Uterus (tissue), 4 donors: ENCODE measurements at places on chromosomes 2 and 18. TPM values are rescaled to one million over a fixed set of nuclear protein-coding genes. Genes with fewer than 3 reads are reported as not detected.
A peak's percentile ranks its signal among the peaks of the same experiment; 100 is the strongest.

DNA sequence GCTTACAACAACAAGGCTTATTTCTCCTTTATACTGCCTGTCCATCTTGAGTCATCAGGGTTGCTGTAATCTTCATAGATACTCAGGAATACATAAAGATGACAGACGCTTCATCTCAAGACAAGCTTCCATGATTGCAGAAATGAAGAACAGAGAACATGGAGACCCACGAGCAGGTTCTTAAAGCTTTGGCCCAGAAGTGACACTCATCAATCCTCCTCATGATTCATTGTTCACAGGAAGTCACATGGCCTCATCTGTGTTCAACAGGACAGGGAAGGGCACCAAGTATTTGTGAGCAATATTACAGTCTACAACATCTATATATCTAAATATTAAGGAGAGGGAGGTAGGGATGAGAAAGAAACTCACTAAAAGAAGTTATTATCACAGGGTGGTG is 36.5 kb upstream of the PGAP1 start:
- no peak overlapping the region for H3K27ac ChIP-seq
- no peak for DNase-seq

- no peak overlapping the region for H3K4me3 ChIP-seq
- H3K36me3 ChIP-seq, result no peaks in the 10 kb centered on the region
- no peaks in the 10 kb centered on the region for H3K27me3 ChIP-seq
- H3K27ac ChIP-seq, result no peak overlapping the region
These were observed 182.2 kb upstream of the NRP2 start for GRCh38 chr2:205500065-205500464.

GRCh38 chr2:26585966-26586365 is 55.2 kb downstream of the CIB4 start:
- no peak for DNase-seq
- H3K4me3 ChIP-seq, result no peak overlapping the region
- H3K4me1 ChIP-seq, result no peaks in the 10 kb centered on the region
- H3K27me3 ChIP-seq, result no peaks in the 10 kb centered on the region

Gene SMARCAL1
- 11.0 TPM for total RNA-seq

- DNase-seq, result no peak
- H3K4me3 ChIP-seq, result no peak overlapping the region
- no peak overlapping the region for H3K27ac ChIP-seq
- no peaks in the 10 kb centered on the region for H3K27me3 ChIP-seq
These were observed 325.0 kb upstream of the PKDCC start for GRCh38 chr2:41722668-41723369.

DNA sequence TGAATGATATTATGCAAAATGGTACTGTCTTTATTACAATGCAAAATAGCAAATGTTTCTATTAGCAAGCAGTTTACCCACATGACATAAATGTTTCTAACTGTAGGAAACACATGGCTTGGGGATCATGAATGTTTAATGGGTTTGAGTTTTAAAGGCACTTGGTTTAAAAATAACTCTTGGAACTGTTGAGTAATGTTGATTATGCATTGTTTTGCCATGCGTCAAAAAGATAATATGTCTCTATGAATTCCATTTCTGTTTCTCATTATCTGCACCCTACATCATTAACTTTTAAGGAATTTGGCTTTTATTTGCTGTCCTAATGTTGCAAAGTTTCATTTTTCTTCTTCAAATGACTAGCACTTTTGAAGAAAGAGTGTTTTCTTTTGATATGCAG is 1355.5 kb downstream of the SUCLG1 start:
- H3K4me3 ChIP-seq, result no peak overlapping the region
- no peaks in the 10 kb centered on the region for H3K27me3 ChIP-seq
- no peaks in the 10 kb centered on the region for H3K4me1 ChIP-seq
- no peak for DNase-seq
- H3K27ac ChIP-seq, result no peak overlapping the region

- H3K4me1 ChIP-seq, result no peaks in the 10 kb centered on the region
- no peak overlapping the region for H3K4me3 ChIP-seq
- H3K36me3 ChIP-seq, result no peaks in the 10 kb centered on the region
- no peaks in the 10 kb centered on the region for H3K27me3 ChIP-seq
These were observed 129.3 kb downstream of the EXOC6B start for GRCh38 chr2:72696559-72696958.

DNA sequence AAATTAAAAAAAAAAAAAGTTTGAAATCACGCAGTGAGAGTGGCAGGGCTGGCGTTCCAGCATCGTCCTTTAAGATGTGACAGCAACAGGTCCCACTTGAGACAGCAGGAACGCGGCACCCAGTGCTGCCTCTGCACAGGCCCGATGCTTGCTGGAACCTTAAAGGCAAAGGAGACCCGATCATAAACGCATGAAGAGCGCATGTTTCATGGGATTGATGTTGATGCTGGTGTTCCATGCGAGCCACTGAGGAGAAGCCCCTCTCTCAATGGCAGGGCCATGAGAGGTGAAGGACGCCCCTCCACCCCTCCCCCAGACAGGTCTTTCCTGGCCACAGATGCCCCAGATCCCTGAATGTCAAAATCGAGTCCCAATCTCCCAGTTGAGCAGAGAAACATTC is 17.9 kb upstream of the ALPI start:
- H3K4me3 ChIP-seq, result no peak overlapping the region
- no peak overlapping the region for H3K27ac ChIP-seq
- no peaks in the 10 kb centered on the region for H3K36me3 ChIP-seq

- DNase-seq, result no peak
- H3K27ac ChIP-seq, result no peak overlapping the region
- H3K36me3 ChIP-seq, result no peaks in the 10 kb centered on the region
- no peaks in the 10 kb centered on the region for H3K4me1 ChIP-seq
- no peaks in the 10 kb centered on the region for H3K27me3 ChIP-seq
These were observed 16.2 kb downstream of the INPP4A start for GRCh38 chr2:98460573-98461497.

Gene ADAM23
- total RNA-seq, result 1.2 TPM

- H3K36me3 ChIP-seq, result no peaks in the 10 kb centered on the region
- H3K4me1 ChIP-seq, result no peaks in the 10 kb centered on the region
- no peak for DNase-seq
These were observed 6.1 kb downstream of the KYNU start for GRCh38 chr2:142883526-142883925.

DNA sequence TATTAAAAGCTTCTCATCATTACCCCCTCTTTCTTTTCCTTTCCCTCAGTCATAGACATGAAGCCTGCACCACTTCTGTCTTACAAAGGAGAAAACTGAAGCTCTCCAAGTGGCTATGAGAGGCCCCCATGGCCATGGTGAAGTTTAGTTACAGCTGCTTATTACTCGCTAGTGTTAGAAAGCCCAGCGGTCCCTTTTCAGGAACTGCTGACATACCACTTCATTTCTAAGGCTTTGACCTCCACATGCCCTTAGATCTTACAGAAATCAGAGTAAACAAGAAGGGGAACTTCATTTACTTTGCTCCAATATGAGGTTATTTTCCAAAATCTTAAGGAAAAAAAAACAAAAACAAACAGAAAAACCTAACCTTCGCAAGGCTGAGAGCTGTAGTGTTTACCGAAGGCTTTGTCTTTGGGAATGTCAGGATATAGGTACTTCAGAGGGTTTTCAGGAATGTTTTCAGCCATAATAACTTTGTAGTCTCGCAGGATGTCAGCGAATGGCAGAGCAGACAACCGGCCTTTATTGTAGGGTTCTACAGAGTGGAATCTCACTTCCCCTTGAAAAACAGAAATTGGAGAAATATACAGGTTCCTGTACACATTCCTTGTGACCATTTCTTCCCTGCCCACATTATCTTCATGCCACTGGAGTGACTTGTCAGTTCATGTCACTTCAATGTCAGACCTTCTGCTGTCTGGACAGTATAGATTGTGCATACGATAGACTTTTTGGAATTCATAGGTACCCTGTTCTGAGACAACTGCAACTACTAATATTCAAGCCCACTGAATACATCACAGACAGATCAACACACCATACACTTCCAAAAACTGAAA is 18.8 kb upstream of the STAT1 start:
- H3K27ac ChIP-seq, result no peak overlapping the region
- no peak for DNase-seq
- no peaks in the 10 kb centered on the region for H3K27me3 ChIP-seq
- H3K36me3 ChIP-seq, result no peaks in the 10 kb centered on the region

Gene C2orf42
- total RNA-seq, result 45.7 TPM

- no peaks in the 10 kb centered on the region for H3K36me3 ChIP-seq
- peaks cover 16% of the 10 kb centered on the region for H3K4me1 ChIP-seq
- DNase-seq, result no peak
- H3K27ac ChIP-seq, result no peak overlapping the region
- H3K27me3 ChIP-seq, result no peaks in the 10 kb centered on the region
- no peak overlapping the region for H3K4me3 ChIP-seq
These were observed 56.9 kb downstream of the MFSD6 start for GRCh38 chr2:190465060-190465459.

- H3K4me1 ChIP-seq, result no peaks in the 10 kb centered on the region
- H3K27ac ChIP-seq, result no peak overlapping the region
- no peak overlapping the region for H3K4me3 ChIP-seq
- DNase-seq, result no peak
These were observed 584.3 kb downstream of the FBXO15 start for GRCh38 chr18:73563345-73563744.

- peaks cover 10% of the 10 kb centered on the region for H3K4me1 ChIP-seq
- no peak overlapping the region for H3K4me3 ChIP-seq
- DNase-seq, result no peak
- H3K27me3 ChIP-seq, result no peaks in the 10 kb centered on the region
These were observed 55.3 kb upstream of the RMDN2 start for GRCh38 chr2:37869771-37870170.

- no peak for DNase-seq
- no peak overlapping the region for H3K27ac ChIP-seq
- H3K4me1 ChIP-seq, result no peaks in the 10 kb centered on the region
- no peaks in the 10 kb centered on the region for H3K27me3 ChIP-seq
These were observed 314.0 kb upstream of the ID2 start for GRCh38 chr2:8367833-8368232.

Gene YWHAQ
- 155 TPM for total RNA-seq

- no peaks in the 10 kb centered on the region for H3K4me1 ChIP-seq
- H3K27ac ChIP-seq, result no peak overlapping the region
- H3K27me3 ChIP-seq, result no peaks in the 10 kb centered on the region
- H3K36me3 ChIP-seq, result no peaks in the 10 kb centered on the region
- no peak overlapping the region for H3K4me3 ChIP-seq
These were observed 16.5 kb downstream of the SUMO1 start for GRCh38 chr2:202221873-202222272.

GRCh38 chr2:174121175-174121574 is 127.2 kb downstream of the OLA1 start:
- no peak overlapping the region for H3K27ac ChIP-seq
- no peak for DNase-seq
- no peaks in the 10 kb centered on the region for H3K36me3 ChIP-seq
- H3K27me3 ChIP-seq, result no peaks in the 10 kb centered on the region
- H3K4me1 ChIP-seq, result no peaks in the 10 kb centered on the region

DNA sequence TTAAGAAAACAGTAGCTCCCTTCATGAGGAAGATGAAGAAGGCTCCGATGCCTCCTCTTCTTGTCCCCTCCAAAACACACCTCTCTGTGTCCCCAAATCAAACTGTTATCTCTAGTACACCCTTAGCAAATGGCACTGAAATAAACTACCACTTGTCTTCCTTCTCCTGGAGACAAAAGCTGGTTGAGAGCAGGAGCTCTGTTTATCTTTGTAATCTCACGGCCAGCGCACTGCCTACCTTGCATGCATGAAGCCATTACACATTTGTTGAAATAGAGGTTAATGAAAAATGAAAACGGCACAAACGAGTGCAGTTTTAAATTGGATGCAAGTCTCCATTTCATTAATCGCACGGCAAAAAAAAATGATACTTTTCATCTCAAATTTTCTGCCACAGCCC is 113.7 kb downstream of the EPB41L3 start:
- H3K27me3 ChIP-seq, result no peaks in the 10 kb centered on the region
- H3K27ac ChIP-seq, result no peak overlapping the region
- H3K4me3 ChIP-seq, result no peak overlapping the region
- no peaks in the 10 kb centered on the region for H3K4me1 ChIP-seq

DNA sequence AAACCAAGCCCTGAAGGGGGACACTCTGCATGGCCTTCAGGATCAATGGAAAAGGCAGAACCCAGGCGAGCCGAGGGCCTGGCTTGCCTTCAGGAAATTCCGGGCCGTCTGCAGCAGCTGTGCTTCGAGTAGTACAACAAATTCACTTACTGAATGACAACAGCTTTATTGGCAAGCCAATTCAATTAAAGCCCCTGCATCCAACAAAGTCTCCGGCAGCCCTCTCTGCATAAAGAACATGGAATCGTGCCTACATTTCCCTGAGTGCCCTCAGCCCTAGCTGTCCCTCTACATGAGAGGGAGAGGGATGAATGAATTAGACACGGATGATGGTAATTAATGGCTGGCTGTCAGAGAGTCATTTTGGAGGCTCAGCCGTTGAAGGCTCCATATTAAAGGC is 189.0 kb downstream of the BCL11A start:
- no peaks in the 10 kb centered on the region for H3K27me3 ChIP-seq
- no peaks in the 10 kb centered on the region for H3K36me3 ChIP-seq
- no peak overlapping the region for H3K4me3 ChIP-seq
- H3K4me1 ChIP-seq, result no peaks in the 10 kb centered on the region

- H3K27ac ChIP-seq, result no peak overlapping the region
- H3K27me3 ChIP-seq, result no peaks in the 10 kb centered on the region
- DNase-seq, result no peak
- H3K36me3 ChIP-seq, result no peaks in the 10 kb centered on the region
These were observed 123.0 kb upstream of the SLC39A10 start for GRCh38 chr2:195533771-195534642.

Gene CUL3
- 115 TPM for total RNA-seq

Gene DPY30
- 165 TPM for total RNA-seq

GRCh38 chr2:109320195-109320922 is 191.4 kb downstream of the SH3RF3 start:
- H3K4me3 ChIP-seq, result no peak overlapping the region
- H3K36me3 ChIP-seq, result no peaks in the 10 kb centered on the region
- DNase-seq, result no peak
- H3K27ac ChIP-seq, result peak overlapping the region; percentile 76
- H3K27me3 ChIP-seq, result no peaks in the 10 kb centered on the region
- peaks cover 13% of the 10 kb centered on the region for H3K4me1 ChIP-seq

DNA sequence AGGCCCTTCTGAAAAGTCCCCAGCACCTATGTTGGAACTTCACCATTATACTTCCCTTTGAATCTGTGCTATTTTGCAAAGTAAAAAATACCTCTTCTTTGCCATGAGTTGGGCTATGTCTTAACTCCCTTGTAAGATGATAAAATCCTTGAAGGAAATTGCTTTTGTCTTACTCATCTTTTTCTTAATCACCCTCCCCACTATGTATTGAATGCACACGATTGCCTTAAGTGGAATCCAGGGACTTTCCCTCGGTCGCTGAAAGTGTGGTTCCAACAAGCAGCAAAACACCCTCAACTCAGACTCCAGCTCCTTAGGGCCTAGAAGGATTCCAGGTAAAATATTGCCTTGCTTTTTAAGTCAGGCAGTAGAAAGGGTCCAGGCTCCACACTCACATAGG is 173.2 kb upstream of the ARL4C start:
- H3K36me3 ChIP-seq, result no peaks in the 10 kb centered on the region
- H3K4me1 ChIP-seq, result no peaks in the 10 kb centered on the region
- no peaks in the 10 kb centered on the region for H3K27me3 ChIP-seq
- no peak for DNase-seq
- H3K4me3 ChIP-seq, result no peak overlapping the region
